ENCODE measurements at places on chromosomes 13 and 19.
A peak's percentile ranks its signal among the peaks of the same experiment; 100 is the strongest.

DNA sequence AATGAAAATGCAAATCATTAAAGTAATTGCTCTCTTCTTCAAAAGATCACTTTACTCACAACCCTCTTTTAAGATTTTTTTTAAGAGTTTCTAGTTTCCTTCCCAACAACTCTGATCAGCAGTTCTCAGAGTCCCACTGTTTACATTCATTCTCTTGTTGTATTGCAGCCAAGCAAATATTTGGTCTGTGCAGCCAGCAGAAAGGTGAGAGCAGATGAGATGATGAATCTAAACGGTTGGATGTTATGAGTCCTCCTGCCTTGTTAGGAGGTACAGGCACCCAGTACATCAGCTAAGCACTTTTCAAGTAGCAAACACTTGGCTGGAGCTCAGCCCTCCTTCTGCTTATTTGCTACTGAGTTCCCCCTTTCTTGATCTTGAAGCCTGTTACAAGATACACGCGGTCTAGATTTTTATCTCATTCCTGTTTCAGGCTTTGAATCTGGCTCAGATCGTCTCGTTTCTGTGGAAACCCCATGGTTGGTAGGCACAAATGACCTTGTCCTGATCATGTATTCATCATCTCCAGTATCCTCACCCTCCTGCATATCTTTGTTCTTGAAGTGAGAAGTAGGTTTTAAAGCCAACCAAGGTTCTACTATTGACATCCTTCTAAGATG lies 300.7 kb downstream of the DCT start:
- DNase-seq: no peak

DNA sequence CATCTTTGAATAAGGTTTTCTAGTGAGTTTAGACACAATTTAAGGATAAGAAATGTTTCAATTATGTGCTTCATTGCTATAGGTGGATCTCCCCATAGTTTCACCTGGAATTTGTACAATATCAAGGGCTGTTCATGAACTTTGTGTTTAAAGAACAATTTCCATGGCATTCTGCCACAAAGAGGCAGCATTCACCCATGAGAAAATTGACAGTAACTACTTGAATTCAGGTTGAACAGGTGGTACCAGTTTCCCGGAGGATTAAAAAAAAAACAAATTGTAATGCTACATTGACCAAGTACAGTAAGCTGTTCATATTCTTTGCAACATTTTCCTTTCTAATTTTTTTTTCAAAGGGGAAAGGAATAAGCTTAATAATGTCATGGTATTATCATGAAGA lies 9.1 kb downstream of the SLITRK5 start:
- DNase-seq: no peak

DNA sequence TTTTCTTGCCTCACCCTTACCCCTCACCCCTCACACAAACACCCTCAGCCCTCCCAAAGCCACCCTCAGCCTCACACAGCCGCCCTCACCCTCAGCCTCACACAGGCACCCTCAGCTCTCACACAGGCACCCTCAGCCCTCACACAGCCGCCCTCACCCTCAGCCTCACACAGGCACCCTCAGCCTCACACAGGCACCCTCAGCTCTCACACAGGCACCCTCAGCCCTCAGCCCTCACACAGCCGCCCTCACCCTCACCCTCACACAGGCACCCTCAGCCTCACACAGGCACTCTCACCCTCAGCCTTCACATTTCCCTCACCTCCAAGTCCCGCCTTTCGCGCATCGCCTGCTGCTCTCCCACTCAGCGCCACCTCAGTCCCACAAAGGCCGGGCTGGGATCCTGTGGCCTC lies 287 bp upstream of the ZSCAN22 start:
- no peak for DNase-seq

DNA sequence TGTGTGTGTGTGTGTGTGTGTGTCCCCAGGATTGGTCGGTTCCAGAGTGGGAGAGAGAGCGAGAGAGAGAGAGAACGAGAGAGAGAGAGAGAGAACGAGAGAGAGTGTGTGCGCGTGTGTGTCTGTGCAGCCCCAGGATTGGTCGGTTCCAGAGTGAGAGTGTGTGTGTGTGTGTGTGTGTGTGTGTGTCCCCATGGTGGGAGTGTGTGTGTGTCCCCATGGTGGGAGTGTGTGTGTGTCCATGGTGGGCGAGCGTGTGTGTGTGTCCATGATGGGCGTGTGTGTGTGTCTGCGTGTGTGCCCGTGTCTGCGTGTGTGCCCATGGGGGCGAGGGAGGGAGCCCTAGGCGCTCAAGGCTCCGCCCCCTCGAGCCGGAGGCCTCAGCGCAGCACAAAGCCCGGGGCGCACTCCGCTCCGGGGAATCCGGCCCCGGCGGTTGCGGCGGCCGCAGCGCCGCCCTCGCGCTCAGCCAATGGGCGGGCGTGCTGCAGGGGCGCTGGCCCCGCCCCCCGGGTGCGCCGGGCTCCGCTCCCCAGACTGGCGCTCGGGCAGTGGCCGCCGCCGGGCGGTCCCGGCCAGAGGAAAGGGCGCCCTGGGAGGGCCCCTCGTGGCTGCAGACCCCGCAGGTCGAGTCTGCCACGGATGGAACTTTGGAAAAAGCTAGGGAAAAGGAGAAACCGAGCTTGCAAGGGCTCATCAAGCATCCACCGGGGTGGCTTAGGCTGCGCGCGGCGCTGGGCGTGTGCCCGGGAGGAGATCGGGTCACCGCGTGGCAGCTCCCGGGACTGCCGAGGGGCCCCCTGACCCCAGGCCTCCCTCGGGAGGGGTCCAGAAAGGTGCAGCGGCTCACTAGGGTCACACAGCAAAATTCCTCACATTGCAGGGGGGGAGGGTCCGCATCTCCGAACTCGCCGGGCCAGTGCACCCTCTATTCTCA lies 96.2 kb downstream of the INSR start:
- peak; percentile 75 for DNase-seq

- no peak for DNase-seq
Measured at GRCh38 chr19:3692141-3693024, 7.9 kb downstream of the PIP5K1C start.

- DNase-seq: no peak
Measured at GRCh38 chr19:16654140-16654539, 5.8 kb downstream of the SMIM7 start.

GRCh38 chr19:15320116-15320515 lies 12.2 kb downstream of the BRD4 start:
- DNase-seq: no peak

DNA sequence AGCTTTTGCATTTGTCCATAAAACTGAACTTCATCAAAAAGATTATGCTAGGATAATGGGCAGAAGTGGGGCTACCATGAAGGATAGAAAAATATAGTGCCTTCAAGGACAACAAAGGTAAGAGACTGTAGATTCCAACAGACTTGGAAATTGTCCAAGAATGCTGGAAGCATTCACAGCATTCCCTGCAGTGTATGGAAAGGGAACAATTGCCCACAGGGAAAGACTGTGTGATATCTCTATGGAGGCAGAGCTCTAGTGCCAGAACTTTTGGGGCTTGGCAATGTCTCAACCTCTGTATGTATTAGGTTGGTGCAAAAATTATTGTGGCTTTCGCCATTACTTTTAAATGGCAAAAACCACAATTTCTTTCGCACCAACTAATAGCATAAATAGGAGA lies 1598.8 kb upstream of the MIR17HG start:
- DNase-seq: no peak

GRCh38 chr13:41568143-41568971 lies 111.0 kb downstream of the RGCC start:
- no peak for DNase-seq

- DNase-seq: no peak
Measured at GRCh38 chr19:28642787-28643683, 569.9 kb downstream of the UQCRFS1 start.

GRCh38 chr13:93646245-93646644 lies 419.6 kb downstream of the GPC6 start:
- DNase-seq: no peak

DNA sequence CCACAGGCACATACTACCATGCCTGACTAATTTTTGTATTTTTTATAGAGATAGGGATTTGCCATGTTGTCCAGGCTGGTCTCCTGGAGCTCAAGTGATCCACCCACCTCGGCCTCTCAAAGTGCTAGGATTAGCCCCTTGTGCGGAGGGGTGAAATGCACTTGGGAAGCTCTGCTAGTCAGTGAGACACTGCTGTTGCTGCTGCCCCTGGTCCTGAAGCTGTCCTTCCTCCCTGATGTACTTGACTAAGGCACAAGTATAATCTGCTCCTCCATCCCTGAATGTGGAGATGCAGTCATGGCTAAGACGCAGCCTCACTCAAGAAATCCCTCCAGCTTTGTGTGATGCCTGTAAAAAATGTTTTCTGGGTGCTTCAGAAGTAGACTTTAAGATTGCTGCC lies 124.5 kb downstream of the KCTD15 start:
- DNase-seq: no peak

GRCh38 chr13:74819549-74819948 lies 662.4 kb downstream of the TBC1D4 start:
- DNase-seq: no peak

GRCh38 chr13:109657395-109657794 lies 129.0 kb downstream of the IRS2 start:
- no peak for DNase-seq
